ENCODE measurements at places on chromosomes 2 and 18. TPM values are rescaled to one million over a fixed set of nuclear protein-coding genes. Genes with fewer than 3 reads are reported as not detected.

Gene HOXD1
- 0.28 TPM for total RNA-seq

Gene DSC3
- total RNA-seq, result 1.8 TPM

Gene PAX8
- 0.77 TPM for total RNA-seq

Gene C2orf80
- total RNA-seq, result not detected

Gene SEPTIN10
- 73.0 TPM for total RNA-seq

Gene EML6
- total RNA-seq, result 1.8 TPM

Gene MPP4
- 0.08 TPM for total RNA-seq

Gene NEU2
- total RNA-seq, result not detected

Gene SERPINB2
- total RNA-seq, result not detected

Gene RDH14
- 45.2 TPM for total RNA-seq

Gene COL6A3
- total RNA-seq, result 0.09 TPM

Gene CTDP1
- total RNA-seq, result 15.8 TPM
